Stimulated activated CD4-positive, alpha-beta T cell treated with anti-CD3 and anti-CD28 coated beads, Interleukin-1b, Interleukin-23, amount 100 ng/mL, for 1 hour (primary cell): ENCODE measurements at places on chromosomes 4 and X.

DNA sequence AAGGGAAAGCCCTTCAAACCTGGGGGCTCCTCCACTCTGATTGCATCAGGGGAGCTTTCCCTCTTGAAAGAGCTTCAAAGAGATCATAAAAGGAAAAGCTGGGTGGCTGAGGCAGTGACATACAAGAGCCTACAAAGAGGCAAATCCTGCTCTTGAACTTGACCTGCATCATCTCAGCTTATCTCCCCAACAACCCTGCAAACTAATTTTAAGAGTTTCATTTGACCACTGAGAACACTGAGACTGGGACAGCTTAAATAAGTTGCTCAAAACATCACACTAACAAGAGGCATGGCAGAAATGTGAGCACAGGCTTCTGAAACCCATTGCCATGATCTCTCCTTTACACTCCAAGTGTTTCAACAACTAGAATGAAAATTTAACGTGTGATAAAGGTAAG is 101.6 kb upstream of the PPARGC1A start:
- no peak for DNase-seq

DNA sequence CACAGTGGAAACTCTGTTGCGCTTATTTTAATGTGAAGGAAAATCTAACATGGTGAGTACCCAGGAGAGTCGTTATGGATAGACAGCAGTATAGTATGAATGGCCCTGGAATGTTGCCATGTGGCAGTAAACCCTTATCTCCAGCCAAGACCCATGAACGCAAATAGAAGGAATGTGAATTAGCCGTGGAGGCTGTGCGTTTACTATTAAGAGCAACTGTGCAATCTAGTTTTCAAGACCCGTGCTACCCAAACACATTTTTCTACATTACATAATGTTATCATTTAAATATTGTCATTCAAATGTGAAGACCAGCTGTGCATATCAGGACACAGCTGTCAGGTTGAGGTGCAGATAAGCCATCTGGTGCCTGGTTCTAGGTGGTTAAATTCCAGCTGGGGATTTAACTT is 13.3 kb upstream of the AGA start:
- DNase-seq = no peak

GRCh38 chr4:85952972-85953650 is 406.7 kb downstream of the MAPK10 start:
- DNase-seq = no peak

GRCh38 chr4:169791527-169792156 is 33.9 kb upstream of the HPF1 start:
- DNase-seq = no peak

DNA sequence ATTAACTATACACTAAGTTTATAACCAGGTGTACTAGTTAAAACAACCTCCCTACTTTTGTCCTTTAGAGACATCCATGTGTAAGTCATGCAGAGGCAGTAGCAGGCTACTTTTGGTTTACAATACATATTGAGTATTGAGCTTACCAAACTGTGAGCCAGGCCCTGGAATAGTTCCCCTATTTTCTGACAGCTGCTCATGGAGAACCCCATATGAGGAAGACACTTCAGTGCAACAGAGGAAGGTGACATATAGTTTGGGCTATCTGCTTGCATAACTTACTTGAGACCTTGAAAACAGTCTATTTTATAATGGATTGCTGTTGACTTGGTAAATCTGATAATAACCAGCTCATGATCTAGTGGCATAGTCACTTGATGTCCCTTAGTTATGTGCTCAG is 190.5 kb downstream of the SH3BGRL start:
- DNase-seq = no peak

- DNase-seq = no peak
Measured at GRCh38 chr4:41218703-41219102, 4.4 kb upstream of the APBB2 start.

DNA sequence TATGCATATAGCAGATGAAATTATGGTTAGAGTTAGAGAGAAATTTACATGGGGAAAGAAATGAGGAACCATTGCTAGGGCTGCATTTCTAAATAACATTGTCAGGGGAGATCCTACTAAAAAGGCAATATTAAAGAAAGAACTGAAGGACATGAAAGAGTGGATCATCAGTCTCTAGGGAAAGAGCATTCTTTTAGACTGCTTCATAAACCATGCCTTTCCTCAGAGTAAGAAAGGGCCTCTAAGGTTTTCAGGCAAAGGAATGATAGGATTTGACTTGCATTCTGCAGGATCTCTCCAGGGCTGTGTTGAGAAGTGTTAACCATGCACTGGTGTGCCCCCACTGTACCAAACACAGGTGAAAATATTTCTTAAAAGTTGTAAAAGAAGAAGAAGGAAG is 385.4 kb upstream of the MAD2L1 start:
- DNase-seq = no peak

DNA sequence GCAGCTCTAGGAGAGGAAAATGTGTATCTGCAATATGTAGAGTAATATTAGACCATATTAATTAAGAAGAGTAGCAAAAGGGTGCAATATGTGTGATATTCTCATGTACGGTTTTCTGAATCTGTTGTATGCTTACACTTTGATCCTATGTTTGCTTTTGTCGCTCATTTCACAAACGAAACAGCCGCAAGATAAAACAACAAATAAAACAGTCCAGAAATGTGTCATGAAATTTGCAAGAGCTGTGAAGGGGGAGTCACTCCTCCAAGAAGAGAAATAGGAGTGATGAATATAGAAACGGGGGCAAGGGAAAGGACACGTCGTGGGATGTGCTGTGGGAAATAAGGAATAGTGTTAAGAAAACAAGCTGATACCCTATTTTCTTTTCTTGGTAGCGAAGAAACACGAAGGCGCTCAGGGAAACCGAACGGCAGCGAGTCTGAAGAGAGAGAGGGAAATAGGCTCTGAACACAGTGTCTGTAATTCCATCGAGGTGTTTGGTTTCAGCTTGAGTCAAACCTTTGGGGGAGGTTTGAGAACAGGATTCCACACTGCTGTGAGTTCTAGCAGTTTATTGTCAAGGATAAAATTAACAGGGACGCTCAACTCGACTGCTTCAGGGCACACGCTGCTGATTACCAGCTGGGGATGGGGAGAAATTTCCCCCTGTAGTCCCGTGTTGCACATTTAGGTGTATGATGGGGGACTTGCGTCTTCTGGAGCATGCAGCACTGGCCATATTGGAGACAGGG is 595.6 kb upstream of the TENM3 start:
- DNase-seq = no peak

DNA sequence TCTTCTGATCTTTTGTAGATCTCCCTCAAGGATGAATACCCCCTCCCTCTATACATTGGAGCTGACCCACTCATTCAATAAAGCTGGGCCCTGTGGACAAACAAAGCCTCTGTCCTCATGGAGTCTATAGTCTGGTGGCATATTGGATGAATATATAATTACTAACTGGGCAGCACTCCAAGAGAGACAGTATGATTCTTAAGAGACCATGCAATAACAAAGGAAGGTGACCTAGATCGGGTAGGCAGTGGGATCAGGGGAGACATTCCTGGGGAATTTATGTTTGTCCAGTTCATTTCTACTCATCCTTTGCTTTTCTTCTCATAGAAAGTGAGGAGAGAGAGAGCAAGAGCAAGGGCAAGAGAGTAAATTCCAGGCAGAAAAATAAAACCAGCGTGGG is 23.5 kb upstream of the CXCL13 start:
- DNase-seq = no peak
